ENCODE measurements at places on chromosomes 1 and 21.
A peak's percentile ranks its signal among the peaks of the same experiment; 100 is the strongest.

GRCh38 chr1:221100611-221101010, 221.4 kb downstream of the HLX start:
- no peak for DNase-seq

- DNase-seq: no peak
These were observed 2.7 kb upstream of the SDHB start for GRCh38 chr1:17056551-17056950.

DNA sequence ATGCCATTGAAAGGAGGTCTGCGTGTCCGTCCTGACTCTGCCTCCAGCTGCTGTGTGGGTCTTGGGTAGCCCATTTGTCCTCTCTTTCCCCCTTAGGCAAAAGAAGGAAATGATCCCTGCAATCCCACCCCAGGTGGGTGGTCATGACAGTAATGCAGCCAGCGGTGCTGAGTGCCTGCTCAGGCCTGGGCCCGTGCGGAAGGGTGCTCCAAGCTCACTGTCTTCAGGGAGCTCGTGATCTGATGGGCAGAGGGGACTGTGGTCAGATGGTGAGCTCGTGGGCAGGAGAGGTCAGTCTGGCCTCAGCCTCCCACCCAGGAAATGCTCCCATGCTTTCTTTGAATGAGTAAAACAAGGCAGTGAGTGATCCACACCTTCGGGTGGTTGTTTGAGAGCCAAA, 35.3 kb upstream of the TTC4 start:
- no peak for DNase-seq

GRCh38 chr21:45937721-45938452, 43.7 kb upstream of the COL6A1 start:
- DNase-seq: no peak

- DNase-seq: no peak
These were observed 21.0 kb downstream of the RSPH1 start for GRCh38 chr21:42475036-42475435.

DNA sequence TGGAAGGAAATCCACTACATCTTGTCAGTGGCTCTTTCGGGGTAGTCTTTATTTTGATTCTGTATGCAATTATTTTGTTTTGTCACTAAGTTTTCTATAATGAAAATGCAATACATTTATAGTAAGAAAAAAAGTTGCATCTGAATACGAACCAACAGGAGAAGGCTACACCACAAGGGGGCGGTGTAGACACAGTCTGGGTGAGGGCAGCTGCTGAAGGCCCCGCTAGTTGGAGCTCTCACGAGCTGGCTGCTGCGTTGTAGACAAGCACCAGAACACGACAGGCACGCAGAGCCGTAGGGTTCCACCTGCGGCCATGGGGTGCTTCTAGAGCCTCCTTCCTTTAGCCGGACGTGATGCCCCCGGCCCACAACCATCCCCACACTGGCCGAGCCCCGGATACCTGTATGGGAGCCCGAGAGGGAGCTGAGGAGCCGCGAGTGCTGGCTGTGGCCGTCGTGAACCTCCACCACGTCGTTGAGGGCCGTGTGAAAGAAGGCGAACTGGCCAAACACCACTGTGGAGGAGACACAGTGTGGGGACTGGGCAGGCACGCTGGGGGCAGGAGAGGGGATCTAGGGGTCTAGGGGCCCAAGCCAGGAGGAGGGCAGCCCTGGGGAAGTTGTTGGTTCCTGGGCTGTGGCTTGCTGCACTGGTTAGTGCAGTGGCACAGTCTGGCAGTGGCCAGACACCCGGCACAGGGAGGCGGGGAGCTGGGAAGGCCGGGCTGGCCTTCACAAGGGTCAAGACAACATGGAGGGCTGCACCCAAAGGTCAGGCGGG, 160.8 kb downstream of the ZSCAN20 start:
- peak; percentile 82 for DNase-seq

GRCh38 chr1:79133774-79134364, 127.3 kb upstream of the ADGRL4 start:
- no peak for DNase-seq

- no peak for DNase-seq
These were observed 7.7 kb upstream of the ATP1A1 start for GRCh38 chr1:116365353-116365780.

GRCh38 chr1:19923137-19923952, at the start of gene PLA2G2E:
Gene PLA2G2E, minus strand, starts transcription at chr1:19923617. Its CDS starts 58 bp downstream, at chr1:19923559.
- DNase-seq: no peak

DNA sequence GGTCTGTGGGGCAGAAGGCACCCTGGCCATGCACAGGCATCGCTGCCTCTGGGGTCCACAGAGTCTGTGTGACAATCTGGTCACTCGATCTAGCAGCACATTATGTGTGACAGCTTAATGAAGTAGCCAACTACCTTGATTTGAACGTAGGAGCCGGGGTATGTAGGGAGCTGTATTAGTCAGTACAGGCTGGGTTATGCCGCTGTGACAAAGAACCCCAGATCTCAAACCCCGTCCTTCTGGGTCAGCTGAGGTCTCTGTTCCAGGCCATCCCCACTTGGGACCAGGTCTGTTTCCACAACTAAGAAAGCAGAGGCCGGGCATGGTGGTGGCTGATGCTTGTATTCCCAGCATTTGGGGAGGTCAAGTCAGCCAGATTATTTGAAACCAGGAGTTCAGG, 8.3 kb upstream of the ATAD3B start:
- no peak for DNase-seq

- DNase-seq: no peak
These were observed 1.4 kb downstream of the LAD1 start for GRCh38 chr1:201397675-201398074.

DNA sequence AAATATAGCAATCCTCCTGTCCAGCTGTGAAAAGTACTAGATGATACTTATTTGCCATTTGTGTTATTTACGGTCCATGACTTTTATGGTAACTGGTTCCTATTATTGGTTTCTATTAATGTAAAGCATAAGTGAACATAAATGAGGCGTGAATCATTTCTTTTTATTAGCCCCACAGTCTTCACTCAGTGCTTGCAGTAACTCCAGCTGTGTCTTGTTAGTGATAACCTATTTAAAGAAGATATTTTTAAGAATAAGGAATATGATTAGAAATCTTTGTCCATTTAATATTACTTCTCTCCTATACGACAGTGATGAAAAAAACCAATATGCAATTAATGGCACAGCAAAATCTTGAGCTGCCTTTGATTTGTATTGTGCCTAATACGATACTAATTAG, 149.9 kb downstream of the SPATA17 start:
- DNase-seq: no peak

GRCh38 chr1:12619792-12620487, 1.9 kb upstream of the DHRS3 start:
- peak; percentile 78 for DNase-seq

DNA sequence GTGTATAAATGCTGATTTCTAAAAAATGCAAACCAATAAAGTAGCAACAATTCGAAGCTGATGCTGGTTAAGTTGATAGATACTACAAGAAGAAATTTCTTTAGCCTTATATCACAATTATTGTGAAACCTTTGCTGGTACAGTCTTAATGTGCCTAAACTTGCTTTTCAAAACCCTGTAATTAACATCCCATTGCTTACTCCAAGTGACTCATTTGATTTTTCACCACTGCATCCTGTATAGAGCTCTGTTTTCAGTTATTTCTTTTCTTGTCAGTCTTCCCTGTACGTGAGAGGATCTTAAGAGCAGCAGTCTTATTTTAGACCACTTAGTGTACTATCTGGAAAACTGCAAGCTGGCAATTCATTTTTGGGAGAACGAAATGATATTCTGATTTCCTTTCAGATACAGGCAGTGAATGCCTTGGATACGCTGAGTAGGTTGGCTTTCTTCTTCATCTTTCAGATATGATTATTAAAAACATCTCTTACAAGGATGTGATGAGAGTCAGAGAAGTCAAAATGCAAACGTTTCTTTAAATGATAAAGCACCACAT, 210.3 kb downstream of the KCTD3 start:
- DNase-seq: no peak

DNA sequence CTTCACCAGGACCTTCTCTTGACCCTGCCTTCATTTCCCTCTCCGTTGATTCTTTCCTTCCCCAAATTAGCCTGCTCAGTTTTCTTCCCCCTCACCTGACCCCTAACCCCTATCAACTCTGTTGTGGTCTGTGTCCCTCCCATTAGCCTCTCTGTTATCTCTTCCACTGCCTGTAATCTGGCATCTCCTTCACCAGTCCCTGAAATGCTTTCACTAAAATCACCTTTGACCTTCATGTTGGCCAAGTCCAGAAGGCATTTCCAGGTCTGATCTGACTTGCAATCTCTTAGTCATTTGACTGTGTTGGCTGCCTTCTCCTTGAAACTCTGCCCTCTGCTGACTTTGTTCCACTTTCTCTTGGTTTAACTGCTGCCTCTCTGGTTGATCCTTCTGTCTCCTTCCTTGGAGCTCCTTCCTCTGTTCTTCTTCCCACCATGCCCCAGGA, 28.2 kb downstream of the ATP8B2 start:
- DNase-seq: no peak

DNA sequence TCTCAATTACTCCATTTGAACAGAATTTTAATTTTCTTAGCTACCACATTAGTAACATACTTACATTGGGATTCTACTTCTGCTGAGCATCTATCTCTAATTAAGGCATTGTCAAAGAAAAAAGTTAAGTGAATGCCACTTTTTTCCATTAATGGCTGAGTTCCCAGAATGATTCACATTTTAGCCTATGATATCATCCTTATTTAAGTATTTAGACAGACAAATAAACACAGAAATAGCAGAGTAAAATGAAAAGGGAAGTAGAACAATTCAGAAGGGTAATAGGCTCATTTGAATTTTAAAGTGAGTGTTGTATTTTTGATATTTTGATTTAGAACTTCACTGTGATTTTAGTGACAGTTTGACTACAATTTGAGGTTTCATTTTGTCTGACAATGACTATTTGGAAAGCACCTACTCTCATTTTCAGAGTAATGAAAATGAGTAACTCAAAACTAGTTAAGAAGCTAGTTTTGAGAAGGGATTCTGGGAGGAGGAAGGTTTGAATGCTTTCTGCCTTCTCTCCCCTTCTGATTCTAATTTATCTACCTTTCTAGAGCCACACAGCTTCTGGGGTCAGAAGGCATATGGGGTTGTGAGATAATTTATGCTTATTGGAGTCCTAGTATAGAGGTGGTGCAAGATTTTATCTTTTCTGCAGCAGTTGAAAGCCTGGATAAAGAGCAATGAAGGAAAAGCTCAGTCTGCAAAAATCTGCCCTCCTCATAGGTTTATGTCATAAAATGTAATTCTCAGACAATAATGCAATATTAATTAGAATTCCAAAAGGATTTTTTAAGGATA, 15.5 kb downstream of the LYPLAL1 start:
- DNase-seq: no peak

GRCh38 chr1:19341201-19342061, 29.3 kb downstream of the SLC66A1 start:
- DNase-seq: peak; percentile 76

DNA sequence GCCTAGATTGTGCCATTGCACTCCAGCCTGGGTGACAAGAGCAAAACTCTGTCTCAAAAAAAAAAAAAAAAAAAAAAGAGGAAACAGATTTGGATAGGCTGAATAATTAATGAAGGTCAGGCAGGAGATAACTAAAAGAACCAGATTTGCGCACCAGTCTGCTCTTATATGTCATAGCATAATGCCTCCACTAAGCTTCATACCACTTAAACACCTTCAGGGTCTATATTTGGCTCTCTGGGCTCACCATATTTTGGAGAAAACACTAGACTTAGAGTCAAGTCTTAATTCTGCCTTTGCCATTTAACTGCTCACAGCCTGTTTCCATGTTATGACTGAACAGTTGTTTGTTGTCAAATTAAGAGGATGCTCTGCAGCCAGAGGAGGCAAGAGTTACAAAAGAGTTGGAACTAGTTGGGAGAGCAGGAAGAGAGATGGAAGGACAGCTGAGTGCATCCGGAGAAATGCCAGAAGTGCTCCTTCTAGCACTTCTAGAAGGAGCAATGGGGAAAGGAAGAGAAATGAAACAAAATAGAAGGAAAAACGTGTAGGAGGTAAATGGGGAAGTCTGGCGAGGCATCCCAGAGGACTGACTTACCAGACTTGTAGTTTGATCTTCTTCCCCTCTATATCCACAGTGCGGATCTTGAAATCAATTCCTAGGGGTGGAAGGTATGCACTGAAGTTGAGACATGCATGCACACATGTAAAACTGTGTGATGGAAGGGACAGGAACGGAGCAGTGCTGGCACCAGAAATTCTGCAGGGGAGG, 1.8 kb downstream of the RAB13 start:
- DNase-seq: no peak

GRCh38 chr1:217004776-217005436, 281.7 kb upstream of the ESRRG start:
- DNase-seq: no peak

DNA sequence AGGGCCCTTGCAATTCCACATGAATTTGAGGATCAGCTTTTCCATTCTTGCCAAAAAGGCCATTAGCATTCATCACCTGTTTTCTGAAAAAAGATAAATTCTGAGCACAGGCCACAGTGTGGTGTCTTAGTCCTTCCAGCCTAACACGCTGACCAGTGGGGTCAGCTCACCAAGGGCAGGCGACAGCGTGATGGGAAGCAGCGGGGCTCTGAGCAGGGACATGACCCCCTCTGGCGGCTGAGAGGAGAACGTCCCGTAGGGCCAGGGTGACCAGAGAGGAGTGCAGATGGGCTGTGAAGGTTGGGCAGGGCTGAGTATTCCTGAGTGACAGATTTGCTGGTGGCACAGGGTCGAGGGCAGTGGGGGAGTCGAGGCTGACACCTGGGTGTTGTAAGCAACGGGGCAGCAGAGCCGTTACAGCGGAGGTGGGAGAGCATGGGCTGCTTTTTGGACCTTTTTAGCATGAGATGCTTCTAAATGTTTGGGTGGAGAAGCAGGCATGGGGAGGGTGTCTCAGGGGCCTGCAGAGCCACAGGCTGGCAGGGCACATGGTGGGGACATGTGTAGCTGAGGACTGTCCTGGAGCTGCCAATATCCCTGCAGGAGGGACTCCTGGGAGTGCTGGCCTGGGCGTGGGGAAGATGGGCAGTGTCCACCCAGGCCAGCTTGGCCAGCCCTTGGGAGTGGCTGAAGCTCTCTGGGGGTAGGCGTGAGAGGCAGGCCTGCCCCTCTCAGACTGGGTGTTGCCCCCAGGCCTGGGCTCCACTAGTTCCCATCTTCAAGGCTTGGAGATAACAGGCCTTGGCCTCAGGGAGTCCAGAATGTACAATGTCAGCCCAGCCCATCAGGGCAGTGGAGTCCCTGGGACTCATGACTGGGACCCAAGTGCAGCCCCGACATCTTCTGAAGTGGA, 8.6 kb upstream of the CALML6 start:
- peak; percentile 69 for DNase-seq

- DNase-seq: no peak
These were observed 170.4 kb downstream of the LIPI start for GRCh38 chr21:14040386-14040785.

DNA sequence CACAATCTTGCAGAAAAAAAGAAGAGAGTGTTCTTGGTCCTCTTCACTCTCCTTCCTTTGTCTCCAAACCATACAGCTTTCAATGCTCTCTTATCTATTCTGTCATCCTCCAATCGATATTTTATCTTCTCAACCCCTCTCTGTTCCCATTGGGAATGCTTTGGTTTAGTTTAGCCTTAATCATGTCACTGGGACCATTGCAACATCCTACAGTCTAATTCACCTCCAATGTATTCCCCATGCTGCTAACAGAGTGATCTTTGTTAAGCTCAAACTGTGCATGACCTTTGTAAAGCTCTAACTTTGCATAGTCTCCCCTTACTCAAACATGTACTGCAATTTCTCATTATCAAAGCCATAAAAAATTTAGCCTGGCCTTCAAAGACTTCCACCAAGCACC, 2.9 kb downstream of the MPL start:
- no peak for DNase-seq

GRCh38 chr1:181131255-181131941, 42.9 kb downstream of the IER5 start:
- no peak for DNase-seq

All from activated CD8-positive, alpha-beta memory T cell treated with anti-CD3 and anti-CD28 coated beads, Interleukin-2, amount 50 U/mL, for 4 hours (primary cell).